ENCODE measurements at places on chromosomes 7 and 10. TPM values are rescaled to one million over a fixed set of nuclear protein-coding genes. Genes with fewer than 3 reads are reported as not detected.

Gene LRIT1
- not detected for total RNA-seq

Gene GIMAP4
- not detected for total RNA-seq

Gene LRRN3
- total RNA-seq = 1.7 TPM

Gene TACR2
- not detected for total RNA-seq

Gene DNAH11
- 1.6 TPM for total RNA-seq

Gene CYP2W1
- total RNA-seq = 1.2 TPM
